Activated naive CD4-positive, alpha-beta T cell (primary cell): ENCODE measurements at places on chromosomes 12 and 14.

GRCh38 chr12:108622421-108622820 is 11.3 kb downstream of the SELPLG start:
- DNase-seq: no peak

GRCh38 chr14:104441275-104442106 is 138.1 kb upstream of the C14orf180 start:
- DNase-seq: no peak

DNA sequence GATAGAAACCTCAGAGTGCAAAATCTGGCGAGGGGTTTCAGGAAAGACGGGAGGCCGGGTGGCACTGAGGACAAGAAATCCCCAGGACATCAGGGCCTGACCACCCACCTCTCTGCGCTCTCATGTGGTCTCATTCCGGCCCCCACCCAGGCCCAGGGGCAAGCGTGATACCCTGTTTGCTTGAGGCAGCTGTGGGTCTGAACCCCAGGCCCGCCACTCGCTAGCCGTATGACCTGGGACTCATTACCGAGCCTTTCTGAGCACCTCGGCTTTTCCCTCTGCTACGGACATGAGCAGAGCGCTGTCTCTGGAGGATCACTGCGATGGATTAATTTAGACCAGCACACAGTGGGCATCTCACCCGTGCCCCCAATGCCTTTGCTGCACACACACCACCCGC is 25.5 kb upstream of the BCDIN3D start:
- no peak for DNase-seq

DNA sequence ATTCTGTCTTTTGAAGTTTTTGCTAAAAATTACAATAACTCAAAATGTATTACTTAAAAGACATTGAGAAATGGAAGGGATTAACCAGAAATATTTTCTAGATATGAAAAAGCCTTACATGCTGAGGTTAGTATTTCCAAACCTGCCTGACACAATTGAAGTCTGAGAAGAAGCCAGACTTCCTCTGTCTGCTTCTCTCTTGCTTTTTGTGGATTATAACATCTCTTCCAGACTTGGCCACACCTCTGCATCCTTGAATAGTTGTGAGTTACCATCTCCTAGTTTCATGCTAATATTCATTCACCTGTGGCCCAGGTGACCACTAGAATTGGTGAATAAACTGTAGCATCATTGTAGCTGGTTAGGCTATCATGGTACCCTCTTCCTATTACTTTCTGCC is 497.6 kb downstream of the SLC16A7 start:
- DNase-seq: no peak

DNA sequence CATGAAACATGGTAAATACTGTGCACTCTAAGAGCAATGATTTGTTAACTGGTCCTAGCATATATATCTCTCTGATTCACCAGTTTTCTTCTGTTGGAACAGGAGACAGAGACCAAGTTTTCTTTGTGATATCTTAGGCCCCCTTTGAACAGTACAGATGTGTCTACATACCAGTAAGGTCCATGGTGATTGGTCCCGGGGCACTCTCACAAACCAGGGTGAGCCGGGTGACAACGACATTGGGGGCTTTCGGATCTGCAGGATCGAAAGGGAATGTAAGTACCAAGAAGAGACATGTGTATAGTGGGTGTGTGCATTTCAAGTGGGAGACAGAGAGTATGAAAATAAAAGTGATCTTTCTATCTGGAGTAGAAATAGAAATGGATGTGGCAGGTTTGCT is 11.3 kb upstream of the ERP27 start:
- DNase-seq: no peak

GRCh38 chr12:56634242-56634836 is 4.2 kb upstream of the BAZ2A start:
- DNase-seq: no peak

GRCh38 chr12:79127271-79127751 is 262.7 kb downstream of the SYT1 start:
- DNase-seq: no peak

DNA sequence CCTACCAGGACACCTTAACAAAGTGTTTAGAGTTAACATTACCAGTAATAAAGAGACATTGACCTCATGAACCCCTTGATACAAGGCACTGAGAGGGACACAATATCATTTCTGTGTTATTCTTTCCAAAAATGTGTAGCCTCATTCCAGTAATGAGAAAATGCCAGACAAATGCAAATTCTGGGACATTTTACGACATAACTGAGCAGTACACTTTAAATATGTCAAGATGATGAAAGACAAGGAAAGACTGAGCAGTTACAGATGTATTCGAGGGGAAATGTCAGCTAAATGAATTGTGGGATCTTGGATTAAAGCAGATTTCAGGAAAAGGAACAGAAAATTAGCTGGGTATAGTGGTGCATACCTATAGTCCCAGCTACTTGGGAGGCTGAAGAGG is 255.6 kb downstream of the ERC1 start:
- DNase-seq: no peak

- no peak for DNase-seq
Observed at GRCh38 chr12:6774499-6775062, 2.3 kb downstream of the LAG3 start.

DNA sequence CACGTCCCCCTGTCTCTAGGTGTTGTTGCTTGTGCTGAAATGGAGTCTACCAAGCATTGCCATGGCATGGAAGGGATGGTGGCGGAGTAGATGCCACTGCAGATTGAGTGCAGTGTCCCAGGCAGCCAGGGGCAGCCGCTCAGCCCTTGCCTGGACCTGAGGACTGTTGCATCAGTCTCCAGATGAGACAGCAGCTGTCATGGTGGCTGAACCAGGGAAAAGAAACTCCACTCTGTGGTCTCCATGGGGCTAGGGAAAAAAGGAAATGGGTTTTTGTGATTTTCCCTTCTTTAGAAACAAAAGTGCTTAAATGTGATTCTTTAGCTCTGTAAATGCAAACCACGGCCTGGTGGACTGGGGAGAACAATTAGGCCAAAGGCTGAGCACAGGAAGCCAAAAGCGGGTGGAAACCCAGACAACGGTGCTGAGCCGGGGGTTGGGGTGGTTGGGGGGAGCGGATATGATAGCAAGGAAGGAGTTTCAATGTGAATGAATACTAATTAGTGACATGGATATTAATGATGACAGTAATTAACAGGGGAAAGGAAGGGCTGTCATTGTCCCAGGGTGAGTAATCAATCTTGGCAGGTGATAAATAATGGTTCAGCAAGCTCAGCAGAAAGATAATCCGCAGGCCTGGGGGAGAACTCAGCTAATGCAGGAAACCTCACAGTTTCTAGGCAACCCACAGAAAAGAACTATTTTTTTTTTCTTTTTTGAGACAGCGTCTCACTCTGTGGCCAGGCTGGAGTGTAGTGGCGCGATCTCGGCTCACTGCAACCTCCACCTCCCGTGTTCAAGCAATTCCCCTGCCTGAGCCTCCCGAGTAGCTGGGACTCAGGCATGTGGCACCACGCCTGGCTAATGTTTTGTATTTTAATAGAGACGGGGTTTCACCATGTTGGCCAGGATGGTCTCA is 442.6 kb downstream of the DPF3 start:
- no peak for DNase-seq

GRCh38 chr12:117994551-117995438 is 21.7 kb upstream of the RFC5 start:
- no peak for DNase-seq
